Stomach (tissue), 19 donors: ENCODE measurements at places on chromosomes 1 and 21.

- DNase-seq, result peak; percentile 64
These were observed 16.3 kb downstream of the NTPCR start for GRCh38 chr1:232966663-232967062.

GRCh38 chr1:90305577-90305976 is 310.7 kb downstream of the ZNF326 start:
- DNase-seq, result no peak

DNA sequence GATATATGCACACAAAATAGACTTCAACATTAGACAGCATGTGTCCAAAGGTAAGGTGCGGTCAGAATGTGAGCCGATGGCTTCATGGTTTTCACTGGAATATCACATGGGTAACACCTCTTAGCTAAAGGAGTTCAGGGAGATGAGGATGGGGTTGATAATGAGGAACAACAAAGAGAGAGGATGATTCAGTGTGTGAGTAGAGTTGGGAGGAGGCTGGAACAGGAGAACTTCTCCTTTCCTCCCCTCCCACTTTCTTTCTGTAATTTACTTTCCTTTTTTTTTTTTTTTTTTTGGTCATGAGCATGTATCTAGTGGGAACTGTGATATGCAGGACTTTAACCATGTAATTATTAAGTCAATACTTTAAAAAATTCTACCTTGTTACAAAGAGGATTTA is 99.4 kb downstream of the FASLG start:
- DNase-seq, result no peak

GRCh38 chr1:33997127-33998036 is 133.5 kb downstream of the HMGB4 start:
- DNase-seq, result no peak

- no peak for DNase-seq
These were observed 11.6 kb upstream of the TTC39A start for GRCh38 chr1:51341876-51342496.

- peak; percentile 40 for DNase-seq
These were observed 59.9 kb upstream of the ZSWIM5 start for GRCh38 chr1:45266151-45266801.

- peak; percentile 86 for DNase-seq
These were observed 9.5 kb upstream of the B3GALNT2 start for GRCh38 chr1:235513495-235514366.

DNA sequence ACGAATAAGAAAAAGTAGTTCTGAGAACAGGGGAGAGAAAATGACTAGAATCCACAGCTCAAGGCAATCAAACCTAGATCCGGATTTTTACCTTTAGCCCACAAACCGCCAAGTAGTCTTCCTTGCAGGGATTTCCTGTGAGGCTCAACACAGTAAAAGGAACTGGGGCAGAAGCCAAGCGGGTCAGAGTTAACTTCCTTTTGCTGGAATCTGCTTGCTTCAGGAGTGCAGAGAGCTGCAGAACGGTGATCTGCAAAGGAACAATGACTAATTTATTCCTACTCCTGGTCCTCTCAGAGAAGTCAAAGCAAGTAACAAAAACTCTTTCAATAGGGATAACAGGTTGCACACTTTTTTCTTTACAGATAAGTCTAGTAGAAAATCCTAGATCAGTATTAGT is 53.4 kb downstream of the UBR4 start:
- DNase-seq, result peak; percentile 85

GRCh38 chr1:230090194-230090711 is 23.2 kb downstream of the GALNT2 start:
- DNase-seq, result no peak

- no peak for DNase-seq
These were observed 35.1 kb downstream of the FMN2 start for GRCh38 chr1:240126821-240127220.

GRCh38 chr21:43365611-43366426 is 61.1 kb downstream of the SIK1 start:
- no peak for DNase-seq

DNA sequence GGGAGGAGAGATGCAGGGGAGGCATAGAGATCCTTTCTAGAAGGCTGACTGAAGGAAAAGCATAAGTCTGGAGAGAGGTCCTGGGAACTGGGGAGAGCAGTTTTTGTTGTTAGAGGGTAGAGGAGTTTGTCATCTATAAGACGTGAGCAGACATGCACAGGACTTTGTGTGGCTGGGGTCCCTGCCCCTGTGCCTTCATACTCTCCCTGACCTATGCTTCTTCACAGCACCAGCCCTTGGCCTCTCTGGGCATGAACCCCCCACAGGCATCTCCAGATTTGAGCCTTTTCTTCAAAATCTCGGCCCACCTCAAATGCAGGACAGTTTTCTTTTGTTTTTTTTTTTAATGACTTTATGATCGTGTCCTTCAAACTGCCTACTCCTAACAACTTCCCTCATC is 79.9 kb downstream of the EVA1C start:
- DNase-seq, result no peak

GRCh38 chr1:46183926-46184557 is 7.8 kb upstream of the P3R3URF start:
- no peak for DNase-seq

GRCh38 chr21:43280949-43281633 is 112.3 kb downstream of the CRYAA start:
- DNase-seq, result no peak

GRCh38 chr1:76073481-76073880 is 1.1 kb upstream of the ST6GALNAC3 start:
- no peak for DNase-seq

DNA sequence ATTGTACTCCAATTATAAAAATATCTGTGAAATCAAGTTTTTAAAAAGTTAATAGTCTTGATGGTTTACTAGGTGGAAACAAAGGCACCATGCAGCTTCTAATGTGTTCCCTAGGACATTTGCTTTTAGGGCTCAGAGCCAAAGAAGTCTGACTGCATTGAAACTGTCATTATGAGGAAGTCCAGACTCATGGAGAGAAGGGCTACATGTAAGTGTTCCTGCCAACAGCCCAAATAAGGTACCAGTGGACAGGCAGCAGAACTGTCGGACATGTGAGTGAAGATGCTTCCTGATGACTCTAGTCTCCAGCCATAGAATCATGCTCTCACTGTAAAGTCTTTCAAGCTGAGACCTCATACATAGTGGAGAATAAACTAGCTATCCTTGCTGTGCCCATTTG is 287.6 kb downstream of the AKT3 start:
- peak; percentile 55 for DNase-seq

GRCh38 chr21:17640821-17641220 is 28.1 kb upstream of the BTG3 start:
- DNase-seq, result no peak

DNA sequence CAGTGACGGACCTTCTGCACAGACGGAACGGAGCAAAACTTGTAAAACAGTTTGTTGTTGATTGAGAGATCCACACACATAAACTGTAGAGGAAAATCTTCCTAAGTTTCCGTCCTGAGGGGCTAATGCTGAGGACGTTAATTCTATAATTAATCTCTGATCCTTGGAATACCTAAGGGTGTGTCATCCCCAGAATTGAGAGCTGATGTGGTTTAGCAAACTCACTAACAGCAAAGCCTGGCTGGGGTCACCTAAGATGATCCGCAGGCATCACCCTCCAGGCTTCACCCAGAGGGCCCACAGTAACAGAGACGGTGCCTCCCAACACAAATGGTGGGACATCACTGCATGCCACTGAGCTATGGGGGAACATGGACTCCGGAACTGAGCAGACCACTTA is 97.5 kb downstream of the SMYD2 start:
- DNase-seq, result no peak

GRCh38 chr1:55067022-55067778 is 27.9 kb downstream of the PCSK9 start:
- DNase-seq, result no peak
